ENCODE measurements at places on chromosomes 12 and 14.
A peak's percentile ranks its signal among the peaks of the same experiment; 100 is the strongest.

DNA sequence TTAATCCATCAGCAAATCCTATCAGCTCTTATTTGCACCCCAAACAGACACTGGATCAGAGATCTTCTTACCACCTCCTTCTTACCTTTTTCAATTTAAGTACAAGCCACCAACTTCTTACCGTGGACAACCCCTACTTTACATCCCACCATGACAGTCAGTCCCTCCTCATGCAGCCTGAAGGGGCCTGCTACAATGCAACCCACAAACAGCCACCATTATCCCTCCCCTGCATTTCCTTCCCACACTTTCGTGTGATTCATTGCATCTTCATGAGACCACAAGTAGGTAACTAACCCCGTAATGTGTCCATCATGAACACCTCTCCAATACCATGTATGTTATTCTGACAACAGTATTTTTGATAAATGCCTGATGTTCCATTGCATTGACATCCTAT, 108.6 kb downstream of the BCL11B start:
- DNase-seq, result no peak

DNA sequence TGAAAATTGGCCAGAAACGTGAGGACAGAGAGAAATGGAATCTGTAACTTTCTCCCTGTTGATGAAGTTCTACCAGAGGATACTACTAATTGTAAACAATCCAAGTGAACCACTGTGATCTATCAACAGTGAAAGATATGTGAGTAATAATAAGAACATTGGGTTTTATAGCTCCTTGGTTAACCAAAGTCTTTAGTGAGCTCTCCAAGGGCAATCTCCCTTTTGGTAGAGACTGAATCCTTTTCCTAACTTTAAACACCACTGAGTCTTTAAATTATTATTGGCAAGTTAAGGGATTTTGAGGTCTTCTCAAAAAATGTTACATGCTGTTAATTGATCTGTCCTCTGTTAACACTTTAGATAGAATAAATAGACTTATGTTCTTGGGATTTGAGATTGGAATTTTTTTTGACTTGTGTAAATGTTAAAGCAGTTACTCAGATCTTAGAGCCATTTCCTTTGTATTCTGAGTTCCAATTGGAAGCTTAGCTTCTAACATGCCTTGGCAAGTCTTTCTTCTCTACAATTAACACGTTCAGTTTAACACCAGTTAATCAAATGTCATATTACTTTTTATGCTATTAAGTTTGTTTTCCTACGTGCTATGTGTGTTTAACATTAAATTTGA, 338.2 kb upstream of the DDHD1 start:
- no peak for DNase-seq

DNA sequence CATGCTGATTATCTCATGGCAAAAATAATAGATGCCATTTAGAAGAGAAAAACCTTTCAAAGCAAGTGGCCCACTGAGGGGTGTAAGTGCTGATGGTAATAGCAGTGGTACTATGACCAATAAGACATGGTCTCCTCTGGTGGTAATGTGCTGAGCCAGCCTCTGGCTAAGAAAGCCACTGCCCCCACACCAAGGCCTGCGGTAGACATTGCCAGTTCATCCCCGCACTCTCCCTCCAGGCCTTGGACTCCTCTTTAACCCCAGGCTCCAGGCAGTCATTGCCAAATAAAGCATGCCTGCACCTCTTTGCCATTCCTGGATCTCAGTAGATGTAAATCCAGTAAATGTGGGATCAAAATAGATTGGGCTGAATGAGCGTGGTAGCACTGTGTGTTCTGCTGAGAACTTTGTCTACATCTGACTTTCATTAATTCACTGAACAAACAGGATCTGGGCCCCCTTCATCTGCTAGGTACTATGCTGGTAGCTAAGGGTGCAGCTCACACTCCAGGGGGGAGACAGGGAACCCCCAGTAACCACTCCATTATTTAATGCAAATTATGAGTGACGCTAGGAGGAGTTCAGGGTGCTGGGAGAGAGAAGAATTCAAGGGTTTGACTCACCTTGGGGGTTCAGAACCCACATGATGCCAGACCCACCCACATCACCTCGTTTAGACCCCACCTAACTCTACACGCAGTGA, 89.3 kb downstream of the BCL11B start:
- no peak for DNase-seq

DNA sequence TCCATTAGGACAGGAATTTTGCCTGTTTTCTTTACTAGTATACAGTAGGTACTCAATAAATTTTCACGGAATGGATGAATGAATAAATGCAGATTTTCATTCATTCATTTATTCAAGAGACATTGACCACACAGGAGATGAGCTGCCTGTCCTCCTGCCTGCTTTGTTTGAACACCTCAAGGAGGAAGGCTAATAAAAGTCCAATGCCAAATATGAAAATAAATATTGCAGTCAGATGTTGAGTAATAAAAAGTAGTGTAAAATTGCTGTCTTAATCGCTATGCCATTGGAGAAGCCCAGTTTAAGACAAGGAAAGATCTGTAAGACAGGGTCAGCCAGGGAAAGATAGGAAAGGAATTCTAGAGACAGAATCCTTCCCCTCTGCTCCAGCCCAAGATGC, 47.4 kb downstream of the DYRK2 start:
- no peak for DNase-seq

- no peak for DNase-seq
Measured at GRCh38 chr12:68806488-68807237, 1.3 kb upstream of the MDM2 start.

- DNase-seq, result no peak
Measured at GRCh38 chr12:25155022-25155576, 39.9 kb downstream of the DNAI7 start.

DNA sequence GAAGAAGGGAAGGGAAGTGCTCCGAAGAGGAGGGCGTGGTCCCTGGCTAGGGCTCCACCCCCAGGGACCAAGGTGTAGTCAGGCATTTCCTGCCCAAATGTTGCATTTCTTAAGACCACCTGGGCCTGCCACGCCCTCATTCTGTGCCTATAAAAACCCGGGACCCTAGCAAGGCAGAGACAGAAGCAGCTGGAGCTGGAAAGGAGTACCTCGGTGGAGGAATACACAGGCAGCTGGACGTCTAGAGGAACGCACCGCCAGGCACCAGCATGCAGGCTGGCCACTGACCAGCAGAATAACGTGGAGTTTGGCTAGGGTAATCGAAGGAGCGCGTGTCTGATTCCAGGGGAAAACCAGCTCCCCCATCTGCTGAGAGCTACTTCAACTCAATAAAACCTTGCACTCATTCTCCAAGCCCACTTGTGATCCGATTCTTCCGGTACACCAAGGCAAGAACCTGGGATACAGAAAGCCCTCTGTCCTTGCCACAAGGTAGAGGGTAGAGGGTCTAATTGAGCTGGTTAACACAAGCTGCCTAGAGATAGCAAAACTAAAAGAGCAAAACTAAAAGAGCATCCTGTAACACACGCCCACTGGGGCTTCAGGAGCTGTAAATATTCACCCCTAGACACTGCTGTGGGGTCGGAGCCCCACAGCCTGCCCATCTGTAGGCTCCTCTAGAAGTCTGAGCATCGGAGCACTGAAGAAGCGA, 21.0 kb downstream of the CFL2 start:
- no peak for DNase-seq

DNA sequence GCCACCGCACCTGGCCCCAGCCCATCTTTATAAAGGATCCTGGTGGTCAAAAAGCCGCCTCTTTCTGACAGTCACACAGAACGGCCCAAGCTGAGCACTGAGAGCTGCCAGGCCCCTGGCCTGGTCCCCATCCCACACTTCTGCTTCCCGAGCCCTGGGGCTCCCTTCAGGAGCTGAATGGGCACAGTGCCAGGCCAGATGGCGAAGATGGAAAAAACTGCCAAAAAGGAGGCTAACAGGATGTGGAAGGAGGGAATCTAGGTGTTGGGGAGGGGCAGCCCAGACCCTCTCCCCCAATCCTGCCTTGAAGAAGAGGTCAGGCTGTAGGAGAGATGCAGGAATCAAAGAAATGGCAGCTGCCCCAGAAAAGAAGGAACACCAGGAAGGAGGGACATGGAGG, 5.0 kb downstream of the LPAR5 start:
- no peak for DNase-seq

DNA sequence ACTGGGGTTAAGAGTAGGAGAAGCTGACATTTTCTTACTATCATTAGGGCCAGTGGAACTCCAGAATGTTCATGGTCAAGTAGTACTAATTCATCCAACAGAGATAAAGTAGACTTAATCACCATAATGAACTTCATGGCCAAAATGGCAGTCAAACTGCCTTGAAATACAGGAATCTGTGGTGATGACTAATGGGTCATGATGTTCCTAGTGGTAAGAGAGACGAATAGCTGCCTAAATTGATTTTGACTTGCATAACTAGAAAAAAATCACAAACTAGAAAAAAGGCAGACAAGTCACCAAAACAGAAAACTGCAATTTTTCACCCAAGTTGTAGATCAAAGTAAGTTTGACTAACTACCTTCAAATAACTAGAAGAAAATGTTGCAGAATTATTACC, 138.5 kb downstream of the MGAT4C start:
- DNase-seq, result no peak

- no peak for DNase-seq
Measured at GRCh38 chr12:46126050-46126727, 135.8 kb upstream of the SCAF11 start.

DNA sequence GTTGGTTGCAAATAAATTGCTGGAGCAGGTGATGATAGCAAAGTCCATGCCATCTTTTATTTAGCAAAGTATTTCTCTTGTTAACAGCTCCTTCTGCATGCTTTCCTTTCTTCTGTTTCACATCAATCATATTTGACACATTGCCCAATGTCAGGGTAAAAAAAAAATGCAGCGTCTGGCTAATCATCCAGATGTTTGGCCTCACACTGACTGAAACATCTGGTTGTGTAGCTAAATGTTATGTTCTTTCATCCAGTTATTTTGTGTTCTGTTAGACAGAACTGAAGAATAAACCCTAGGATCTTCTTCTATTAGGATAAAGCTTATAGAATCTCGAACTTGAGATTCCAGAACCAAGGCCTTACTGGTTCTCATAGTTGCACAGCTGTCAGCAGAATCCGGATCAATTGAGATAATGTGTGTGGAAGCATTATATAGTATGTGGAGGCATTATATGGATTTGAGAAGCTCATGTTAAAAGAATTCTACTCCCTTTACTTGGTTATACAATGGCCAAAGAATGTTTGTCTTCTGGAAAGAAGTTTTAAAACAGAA, 859.2 kb downstream of the DIO2 start:
- DNase-seq, result no peak

- DNase-seq, result no peak
Measured at GRCh38 chr12:89991807-89992590, 283.4 kb upstream of the ATP2B1 start.

- DNase-seq, result no peak
Measured at GRCh38 chr14:69877492-69877891, 1.7 kb upstream of the SMOC1 start.

DNA sequence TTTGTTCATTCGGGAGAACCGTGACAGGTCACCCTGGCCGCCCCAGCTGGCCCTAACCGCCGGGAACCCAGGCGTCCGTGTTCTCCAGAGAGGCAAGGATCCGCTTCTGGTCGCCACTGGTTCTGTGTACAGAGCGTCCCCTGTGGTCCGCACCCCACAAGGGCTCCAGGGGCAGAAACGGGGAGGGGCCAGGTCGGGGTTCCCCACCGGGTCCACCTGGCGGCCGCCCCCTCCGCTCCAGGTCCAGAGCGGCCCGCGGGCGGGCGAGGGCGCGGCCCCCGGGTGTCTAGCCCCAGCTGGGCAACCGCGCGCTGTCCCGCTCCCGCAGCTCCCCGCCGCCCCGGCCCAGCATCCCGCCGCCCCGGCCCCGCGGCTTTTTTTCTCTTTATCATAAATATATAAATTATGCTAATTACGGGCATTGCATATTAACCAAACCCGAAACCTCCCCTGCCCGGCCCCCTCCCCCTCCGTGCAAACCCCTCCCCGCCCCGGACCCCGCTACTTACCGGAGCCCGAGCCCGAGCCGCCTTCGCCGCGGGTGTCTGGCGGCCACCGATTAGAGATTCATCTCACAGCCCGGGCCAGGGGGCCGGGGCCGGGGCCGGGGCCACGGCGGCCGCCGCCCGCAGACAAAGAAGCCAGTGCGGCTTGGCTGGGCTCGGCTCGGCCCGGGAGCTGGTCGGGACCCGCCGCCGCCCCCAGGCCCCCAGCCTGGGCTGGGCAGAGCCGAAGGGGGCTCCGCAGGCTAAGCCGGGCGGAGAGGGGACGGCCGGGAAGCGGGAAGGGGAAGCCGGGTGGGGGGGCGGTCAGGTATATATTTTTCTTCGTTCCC, 512 bp downstream of the POU6F1 start:
- peak; percentile 13 for DNase-seq

DNA sequence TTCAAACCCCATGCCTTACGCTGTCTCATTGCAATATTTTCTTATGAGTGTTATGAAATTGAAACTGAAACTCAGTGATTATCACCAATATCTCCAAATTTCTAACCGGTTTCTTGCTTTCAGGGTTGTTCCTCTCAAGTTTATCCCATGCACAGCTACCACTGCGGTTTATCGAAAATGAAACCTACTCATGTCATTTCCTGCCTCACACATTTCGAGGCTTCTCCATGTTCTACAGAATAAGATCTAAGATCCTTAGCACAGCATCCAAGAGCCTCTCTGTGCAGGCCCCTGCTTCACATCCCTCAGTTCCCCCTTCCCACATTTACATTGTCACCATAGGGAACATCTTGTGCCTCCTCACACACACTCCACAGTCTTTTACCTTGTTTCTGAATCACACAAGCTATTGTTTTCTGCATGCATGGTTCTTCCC, 45.5 kb upstream of the FAR2 start:
- no peak for DNase-seq

GRCh38 chr12:49024543-49024942, 6.0 kb upstream of the PRKAG1 start:
- DNase-seq, result no peak

GRCh38 chr14:63301891-63302534, 16.7 kb downstream of the GPHB5 start:
- no peak for DNase-seq

GRCh38 chr14:92447416-92448197, 66.0 kb upstream of the RIN3 start:
- DNase-seq, result no peak

GRCh38 chr12:98238515-98239130, 276.8 kb upstream of the TMPO start:
- DNase-seq, result no peak

- no peak for DNase-seq
Measured at GRCh38 chr14:46582826-46583225, 68.8 kb downstream of the RPL10L start.

DNA sequence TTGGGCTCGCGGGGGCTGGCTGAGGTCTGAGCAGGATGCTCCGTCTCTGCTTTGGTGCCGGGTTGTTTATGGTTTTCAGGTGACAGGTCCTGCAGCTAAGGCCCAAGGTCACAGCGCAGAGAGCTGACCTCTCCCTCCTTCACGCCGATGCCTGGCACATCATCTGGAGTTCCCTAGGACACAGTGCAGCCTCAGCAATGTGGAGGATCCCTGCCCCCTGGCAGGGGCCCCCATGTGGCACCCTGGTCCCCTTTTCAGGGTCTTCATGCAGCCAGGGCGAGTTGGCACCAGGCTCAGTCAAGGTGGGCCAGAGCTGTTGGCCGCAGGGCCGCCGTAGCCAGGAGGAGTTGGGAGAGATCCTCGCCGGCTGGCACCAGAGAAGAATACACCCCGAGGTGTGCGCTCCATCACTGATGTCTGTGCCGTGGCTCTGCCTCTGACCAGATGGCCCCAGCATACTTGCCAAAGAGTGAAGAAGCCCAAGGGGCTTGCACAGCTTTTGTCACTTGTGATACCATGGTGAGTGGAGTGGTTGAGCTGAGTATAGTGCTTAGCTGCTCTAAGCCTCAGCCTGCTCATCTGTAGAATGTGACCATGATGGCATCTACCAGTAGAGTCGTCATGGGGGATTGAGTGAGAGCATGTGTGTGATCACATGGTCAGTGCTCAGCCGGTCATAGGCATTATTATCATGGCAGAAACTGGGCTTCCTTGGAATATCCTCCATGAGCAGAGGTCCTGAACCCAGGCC, 11.0 kb downstream of the TPCN1 start:
- no peak for DNase-seq

All from stimulated activated CD8-positive, alpha-beta memory T cell treated with anti-CD3 and anti-CD28 coated beads, Interleukin-4, amount 100 ng/mL, for 4 hours (primary cell).